ENCODE measurements at places on chromosomes 5 and 9.
A peak's percentile ranks its signal among the peaks of the same experiment; 100 is the strongest.

DNA sequence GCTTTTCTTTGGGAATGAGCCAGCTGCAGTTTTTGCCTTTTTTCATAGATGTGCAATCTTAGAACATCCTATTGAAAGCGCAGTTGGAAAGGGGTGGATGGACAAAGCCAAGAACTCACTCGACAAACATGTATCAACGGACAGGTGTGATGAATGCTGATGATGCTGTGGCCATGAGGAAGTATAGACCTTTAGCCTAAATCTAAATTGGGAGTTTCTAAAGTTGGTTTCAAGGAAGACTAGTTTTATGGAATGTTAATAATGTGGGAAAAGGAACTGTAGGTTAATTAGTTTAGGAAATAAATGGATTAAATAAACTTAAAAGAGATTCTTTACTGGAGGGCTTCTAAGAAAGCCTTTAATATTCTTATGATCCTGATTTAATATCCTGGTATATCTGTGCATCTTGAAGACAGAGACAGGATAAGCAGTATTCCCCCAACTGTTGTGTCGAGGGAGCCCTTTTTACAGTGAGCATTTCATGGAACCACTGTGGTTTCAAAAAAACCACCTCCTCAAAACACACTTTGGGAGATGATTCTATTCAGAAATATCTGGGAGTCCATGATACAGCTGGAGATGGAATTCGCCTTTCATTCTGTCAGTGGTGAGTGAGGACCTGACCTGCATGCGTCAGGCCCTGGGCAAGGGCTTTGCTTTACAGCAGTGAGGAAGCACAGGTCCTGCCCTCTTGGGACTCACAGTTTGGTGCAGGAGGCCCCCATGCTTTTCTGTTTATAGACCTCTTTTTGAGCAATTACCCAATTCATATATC lies 82.6 kb downstream of the AOPEP start:
- DNase-seq, result no peak

GRCh38 chr9:76873056-76873792 lies 32.7 kb downstream of the PRUNE2 start:
- DNase-seq, result peak; percentile 47

DNA sequence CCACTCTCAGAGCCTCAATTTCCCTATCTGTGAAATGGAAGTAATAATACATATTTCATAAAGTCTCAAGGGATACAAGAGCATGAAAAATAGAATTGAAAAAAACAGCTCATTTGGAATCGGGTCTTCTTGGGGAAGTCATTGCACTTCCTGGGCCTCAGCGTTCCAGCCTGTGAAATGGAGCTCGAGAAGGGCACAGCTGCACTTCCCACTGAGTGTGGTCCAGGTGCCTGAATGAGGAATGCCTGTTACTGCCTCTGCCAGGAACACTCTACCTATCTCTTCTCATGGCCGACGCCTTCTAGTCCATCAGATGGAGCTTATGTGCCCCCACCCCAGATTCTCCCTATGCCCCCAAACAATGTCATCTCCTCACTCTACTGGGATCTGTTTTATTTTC lies 924 bp upstream of the NEURL1B start:
- no peak for DNase-seq

GRCh38 chr5:861442-862366 lies 10.9 kb upstream of the ZDHHC11 start:
- DNase-seq, result no peak

- DNase-seq, result no peak
These were observed 524.3 kb upstream of the GRAMD2B start for GRCh38 chr5:125898851-125899405.

DNA sequence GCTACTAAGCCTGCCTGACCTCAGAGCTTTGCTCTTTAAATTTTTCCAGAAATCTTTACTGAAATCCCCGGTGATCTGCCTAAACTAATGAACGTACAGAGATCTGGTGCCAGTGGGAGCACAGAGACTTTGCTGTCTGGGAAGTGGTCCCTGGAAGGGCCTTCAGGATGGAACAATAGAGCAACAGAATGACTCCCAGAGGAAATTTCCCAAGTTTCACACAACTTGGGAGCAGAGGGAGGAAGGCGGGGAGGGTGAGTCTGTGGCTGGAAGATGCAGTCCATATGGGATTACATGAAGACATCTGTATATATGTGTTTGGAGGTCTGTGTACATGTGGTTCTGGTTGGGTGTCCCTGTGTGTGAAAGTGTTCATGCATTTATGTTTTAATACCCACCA lies 638.3 kb downstream of the CCDC171 start:
- DNase-seq, result peak; percentile 61

DNA sequence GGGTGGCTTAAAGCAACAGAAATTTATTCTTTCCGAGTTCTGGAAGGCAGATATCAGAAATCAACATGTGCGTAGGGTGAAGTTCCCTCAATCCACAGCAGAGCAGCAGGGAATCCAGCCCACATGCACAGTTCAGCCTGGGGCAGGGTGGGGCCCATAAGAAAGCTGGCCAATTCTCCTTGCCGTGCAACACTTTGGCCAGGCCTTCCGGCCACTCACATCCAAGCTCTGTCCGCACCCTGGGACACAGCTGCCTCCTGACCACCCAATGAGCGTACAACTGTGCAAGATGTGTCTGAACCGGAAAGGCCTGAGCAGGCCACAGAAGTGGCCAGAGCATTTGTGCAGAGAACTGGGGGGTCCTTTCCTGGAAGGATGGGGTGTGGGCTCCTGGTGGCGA lies 274.9 kb downstream of the GADD45G start:
- DNase-seq, result no peak

DNA sequence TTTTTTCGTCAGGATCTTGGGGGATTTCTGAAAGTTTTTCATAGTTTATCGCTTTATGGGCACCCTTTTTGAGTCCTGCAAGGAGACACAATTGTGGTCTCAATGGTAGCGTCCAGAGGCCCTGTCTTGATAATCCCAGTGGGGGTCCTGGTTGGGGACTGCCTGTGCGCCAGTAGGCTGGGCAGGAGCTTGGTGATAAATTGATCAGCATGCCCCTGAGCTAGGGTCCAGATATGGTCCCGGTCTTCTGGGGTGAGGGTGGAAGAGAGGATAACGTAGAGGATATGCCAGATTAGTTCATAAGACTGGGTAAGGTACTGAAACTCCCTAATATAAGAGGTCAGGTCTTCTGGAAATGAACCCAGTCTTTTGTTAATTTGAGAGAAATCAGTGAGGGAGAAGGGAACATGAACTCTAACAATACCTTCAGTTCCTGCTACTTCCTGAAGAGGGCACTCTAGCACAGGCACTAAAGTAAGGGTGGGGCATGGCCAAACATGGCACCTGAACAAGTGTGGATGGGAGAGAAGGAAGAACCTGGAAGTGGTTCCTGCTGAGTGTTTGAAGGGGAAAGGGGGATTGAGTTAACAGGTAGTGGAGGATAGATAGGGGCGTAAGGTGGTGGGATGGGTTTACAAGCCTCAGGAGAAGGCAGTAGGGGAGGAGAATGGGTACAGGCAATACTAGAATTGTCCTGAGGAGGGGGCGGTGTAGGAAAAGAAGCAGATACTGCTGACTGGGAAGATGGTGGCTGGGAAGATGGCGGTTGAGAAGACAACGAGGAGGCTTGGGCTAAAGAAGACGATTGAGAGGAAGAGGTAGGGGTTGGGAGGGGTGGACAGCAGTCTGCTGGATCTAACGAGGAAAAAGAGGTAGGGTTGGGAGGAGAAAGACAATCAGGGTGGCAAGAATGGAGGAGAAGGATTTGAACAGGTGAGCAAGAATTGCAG lies 33.8 kb upstream of the ANXA2R start:
- DNase-seq, result peak; percentile 30

DNA sequence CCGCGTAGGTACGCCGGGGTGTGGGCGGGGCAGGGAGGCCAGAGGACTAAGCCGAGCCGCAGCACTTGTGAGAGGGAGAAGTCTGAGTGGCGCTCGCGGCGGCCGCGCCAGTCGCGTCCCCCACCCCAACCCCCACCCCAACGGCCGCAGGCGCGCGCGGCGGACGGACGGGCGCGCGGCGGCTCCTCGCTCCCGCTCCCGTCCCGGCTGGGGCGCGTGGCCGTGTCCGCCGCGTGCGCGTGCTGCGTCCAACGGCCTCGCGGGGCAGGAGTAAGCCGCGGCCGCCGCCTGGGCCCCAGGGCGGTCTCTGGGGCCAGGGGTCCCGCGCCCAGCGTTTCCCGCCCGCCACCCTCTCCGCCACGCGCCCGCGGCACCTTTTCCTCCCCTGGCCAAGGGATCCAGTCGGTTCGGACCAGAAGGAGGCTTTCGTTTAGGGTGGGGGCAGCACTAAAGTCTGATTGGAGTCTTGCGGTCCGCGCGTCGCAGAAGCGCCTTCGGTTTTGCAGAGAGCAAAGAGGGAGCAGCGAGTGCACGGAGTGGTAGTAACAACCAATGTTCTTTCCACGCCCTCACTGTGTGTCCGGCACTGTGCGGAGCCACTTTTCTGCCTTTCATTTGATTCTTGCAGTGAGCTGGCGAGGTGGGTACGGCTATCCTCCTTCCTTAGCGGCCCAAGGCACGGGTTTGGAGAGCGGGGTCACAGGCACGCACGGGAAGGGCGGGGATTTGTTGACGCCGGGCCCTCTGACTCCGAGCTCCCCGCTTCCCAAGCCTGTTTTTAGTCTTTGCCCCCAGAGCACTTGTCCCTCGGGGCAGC lies 483 bp downstream of the G3BP1 start:
- DNase-seq, result peak; percentile 14

DNA sequence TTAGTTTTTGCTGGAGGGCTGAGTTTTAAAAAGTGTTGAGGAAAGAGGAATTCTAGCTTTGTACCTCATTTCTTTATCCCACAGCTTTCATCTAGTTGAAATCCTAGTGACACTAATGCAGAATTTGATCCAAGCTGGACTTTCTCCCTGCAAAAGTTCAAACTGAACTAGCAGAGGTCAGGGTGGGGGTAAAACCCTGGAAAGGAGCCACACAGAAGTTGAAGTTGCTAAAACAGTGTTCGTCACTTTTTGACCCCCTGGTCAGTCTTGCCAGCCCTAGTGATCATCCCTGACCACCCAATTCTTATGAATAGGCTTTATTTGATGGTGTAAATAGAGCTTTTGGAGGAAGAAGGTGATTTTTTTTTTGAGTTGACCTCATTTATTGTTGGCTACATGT lies 390.4 kb downstream of the TMEM38B start:
- no peak for DNase-seq

GRCh38 chr9:12614488-12614887 lies 78.7 kb upstream of the TYRP1 start:
- no peak for DNase-seq

DNA sequence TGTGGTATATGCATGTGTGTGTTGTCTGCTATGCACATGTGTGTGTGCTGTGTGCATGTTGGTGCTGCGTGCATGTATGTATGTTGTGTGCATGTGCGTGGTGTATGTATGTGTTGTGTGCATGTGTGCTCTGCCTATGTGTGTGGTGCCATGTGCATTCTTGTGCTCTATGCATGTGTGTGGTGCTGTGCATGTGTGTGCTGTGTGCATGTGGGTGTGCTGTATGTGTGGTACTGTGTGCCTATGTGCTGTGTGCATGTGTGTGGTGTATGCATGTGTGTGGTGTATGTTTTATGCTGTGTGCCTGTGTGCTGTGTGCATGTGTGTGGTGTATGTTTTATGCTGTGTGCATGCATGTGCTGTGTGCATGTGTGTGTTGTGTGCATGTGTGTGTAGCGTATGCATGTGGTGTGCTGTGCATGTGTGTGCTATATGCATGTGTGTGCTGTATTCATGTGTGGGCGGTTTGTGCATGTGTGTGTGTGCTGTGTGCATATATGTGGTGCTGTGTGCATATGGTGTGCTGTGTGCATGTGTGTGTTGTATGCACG lies 4.7 kb upstream of the RASGEF1C start:
- DNase-seq, result no peak

GRCh38 chr9:130393681-130394071 lies 51.1 kb upstream of the ASS1 start:
- no peak for DNase-seq

DNA sequence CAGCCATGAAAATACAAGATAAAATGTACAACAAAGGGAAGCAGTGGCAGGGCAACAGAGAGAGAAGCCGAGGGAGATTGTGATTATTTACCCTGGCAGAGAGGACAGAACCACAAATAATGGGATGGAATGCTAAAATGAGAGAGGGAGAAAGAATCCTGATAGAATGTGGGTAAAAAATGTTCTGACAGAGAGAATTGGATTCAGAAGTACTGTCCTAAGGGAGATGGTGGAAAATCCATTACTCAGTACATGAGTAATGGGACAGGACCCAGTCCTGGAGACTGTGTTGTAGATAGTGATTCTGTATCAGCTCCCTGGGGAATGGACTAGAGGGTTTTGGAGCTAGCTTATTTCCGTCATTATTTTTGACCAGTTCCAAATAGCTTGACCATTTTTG lies 831.5 kb downstream of the MAT2B start:
- peak; percentile 84 for DNase-seq

DNA sequence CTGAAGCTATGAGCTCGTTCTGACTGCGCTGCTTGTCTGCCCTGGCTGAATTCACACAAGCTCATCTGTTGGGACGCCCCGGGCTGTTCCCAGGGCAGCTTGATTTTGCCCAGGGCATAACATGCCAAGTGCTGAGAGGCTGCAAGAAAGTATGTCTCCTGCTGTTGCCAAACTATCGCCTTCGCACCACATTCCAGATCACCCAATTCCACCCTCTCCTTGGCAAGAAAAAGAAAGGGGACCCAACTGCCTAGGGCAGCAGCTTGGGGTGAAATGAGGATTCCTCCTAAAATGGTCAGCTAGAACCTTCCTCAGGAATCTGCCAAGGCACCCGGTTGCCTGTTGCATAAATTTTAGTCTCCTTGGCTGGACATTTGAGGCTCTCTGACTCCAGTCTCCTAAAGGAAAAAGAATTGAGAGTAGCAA lies 21.2 kb downstream of the COL15A1 start:
- DNase-seq, result no peak

GRCh38 chr9:136857166-136857565 lies 5.0 kb downstream of the MAMDC4 start:
- DNase-seq, result no peak

GRCh38 chr9:27468000-27468399 lies 56.1 kb upstream of the IFNK start:
- no peak for DNase-seq

DNA sequence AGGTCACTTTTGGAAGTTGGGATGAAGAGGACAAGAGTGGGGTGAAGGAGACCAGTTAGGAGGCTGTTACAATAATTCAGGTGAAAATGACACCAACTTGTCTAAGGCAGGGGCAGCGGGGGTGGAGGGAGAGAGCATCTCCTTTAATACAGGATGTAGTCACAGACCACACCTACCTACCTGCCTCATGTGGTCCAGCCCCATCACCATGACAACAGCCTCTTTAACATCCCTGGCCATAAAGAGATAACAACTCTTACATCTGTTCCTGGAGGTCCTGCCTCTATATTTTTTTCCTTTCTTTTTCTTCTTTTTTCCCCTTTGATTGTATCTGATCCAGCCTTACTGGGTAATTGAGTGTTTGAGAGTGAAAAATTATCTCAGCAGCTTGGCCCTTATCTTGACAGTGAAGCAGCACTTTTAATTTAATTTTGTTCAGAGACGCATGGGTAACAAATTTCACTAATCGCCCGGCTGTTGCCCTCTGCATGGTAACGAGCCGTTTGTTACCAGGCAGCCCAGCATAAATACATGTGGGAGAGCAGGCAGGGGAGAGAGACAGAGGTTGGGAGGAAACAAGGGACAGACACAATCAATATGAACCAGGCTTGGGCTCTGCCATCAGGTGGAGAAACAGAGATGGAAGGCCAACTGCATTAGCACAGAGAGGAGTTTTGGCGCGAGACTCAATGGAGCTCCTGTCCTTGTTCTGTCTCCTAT lies 338.1 kb downstream of the ASTN2 start:
- no peak for DNase-seq
